ENCODE measurements at places on chromosomes 12 and 14. TPM values are rescaled to one million over a fixed set of nuclear protein-coding genes. Genes with fewer than 3 reads are reported as not detected.
A peak's percentile ranks its signal among the peaks of the same experiment; 100 is the strongest.

FAM234B gene
- total RNA-seq, result 1.8 TPM

SSTR1 gene
- total RNA-seq, result 0.69 TPM

VPS37B gene
- 13.3 TPM for total RNA-seq

- no peak overlapping the region for H3K27ac ChIP-seq
- H3K27me3 ChIP-seq, result peaks cover 6% of the 10 kb centered on the region
- no peaks in the 10 kb centered on the region for H3K4me1 ChIP-seq
- peaks cover 70% of the 10 kb centered on the region for H3K36me3 ChIP-seq
- no peak for DNase-seq
- H3K4me3 ChIP-seq, result no peak overlapping the region
Measured at GRCh38 chr12:112964915-112965314, 13.4 kb upstream of the OAS2 start.

GRCh38 chr12:91811481-91812287 lies 334.0 kb downstream of the BTG1 start:
- no peaks in the 10 kb centered on the region for H3K36me3 ChIP-seq
- no peaks in the 10 kb centered on the region for H3K4me1 ChIP-seq
- DNase-seq, result peak; percentile 73
- no peak overlapping the region for H3K27ac ChIP-seq

- no peaks in the 10 kb centered on the region for H3K27me3 ChIP-seq
- peak overlapping the region; percentile 63 for H3K27ac ChIP-seq
- no peaks in the 10 kb centered on the region for H3K36me3 ChIP-seq
- peak; percentile 22 for DNase-seq
Measured at GRCh38 chr12:96427269-96427729, 27.1 kb upstream of the CDK17 start.

DNA sequence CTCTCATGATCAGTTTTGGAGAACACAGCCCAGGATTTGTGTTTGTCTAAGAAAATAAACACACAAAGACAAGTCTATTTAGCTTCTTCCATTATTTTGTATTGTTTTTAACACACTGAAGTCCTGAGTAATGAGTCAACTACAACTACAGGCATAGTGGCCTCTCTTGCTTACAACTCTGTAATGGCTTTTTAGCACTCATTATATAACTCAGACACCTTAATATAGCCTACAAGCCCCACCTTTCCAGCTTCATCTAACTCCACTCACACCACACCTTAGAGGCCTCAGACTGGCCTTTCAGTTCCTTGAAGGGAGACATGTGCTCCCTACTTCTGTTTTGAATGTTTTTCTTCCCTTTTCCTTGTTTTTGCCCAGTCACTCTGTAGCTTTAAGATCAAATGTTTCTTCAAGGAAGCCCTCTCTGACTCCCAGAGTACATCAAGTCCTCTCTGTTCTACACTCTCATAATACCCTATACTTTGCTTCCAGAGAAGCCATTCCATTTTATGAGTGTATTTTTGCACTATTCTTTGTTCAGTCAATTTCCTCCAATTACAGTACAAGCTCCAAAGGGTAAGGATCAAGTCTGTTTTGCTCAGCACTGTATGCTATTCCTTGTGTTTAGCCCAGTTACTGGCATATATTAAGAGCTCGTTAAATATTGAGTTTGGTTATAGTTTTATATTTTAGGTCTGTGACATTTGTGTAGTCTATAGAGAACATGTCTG lies 233.6 kb upstream of the ARHGAP5 start:
- peaks cover 4% of the 10 kb centered on the region for H3K36me3 ChIP-seq
- no peaks in the 10 kb centered on the region for H3K27me3 ChIP-seq
- DNase-seq, result no peak

DNA sequence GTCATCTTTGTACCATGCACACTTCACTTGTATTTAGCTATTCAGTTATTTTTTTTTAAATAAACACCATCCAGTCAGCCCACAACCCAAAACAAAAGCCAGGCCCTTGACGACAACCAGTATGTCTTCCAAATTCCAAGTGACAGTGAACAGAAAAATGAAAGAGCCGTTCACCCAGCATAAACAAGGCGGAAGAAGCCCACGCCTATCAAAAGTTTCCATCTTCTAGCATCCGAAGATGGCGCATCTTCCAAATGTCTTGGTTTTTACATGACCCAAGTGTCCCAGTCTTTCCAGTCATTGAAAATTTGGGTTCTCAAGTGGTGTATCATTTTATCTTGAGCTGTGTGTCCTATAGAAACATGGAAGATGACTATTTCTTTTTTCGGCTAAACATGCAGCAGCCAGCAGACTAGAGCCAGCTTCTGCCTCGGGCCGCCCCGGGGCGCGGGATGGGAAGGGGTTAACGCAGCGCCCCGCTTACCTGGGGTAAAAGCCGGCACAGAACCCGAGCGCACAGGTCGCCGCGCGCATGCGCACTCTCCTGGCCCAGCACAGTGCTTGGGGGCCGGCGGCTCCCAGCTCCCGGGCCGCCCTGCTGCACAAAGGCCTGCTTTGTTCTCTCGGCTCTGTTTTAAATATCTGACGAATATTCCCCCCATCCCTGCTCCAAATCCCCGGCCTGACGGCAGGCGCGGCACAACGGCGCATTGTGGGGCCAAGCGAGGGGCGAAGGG lies 164.8 kb downstream of the ZFP36L1 start:
- H3K4me1 ChIP-seq, result peaks cover 43% of the 10 kb centered on the region
- no peaks in the 10 kb centered on the region for H3K27me3 ChIP-seq
- H3K36me3 ChIP-seq, result no peaks in the 10 kb centered on the region
- DNase-seq, result peak; percentile 60
- H3K4me3 ChIP-seq, result peak overlapping the region; percentile 45
- H3K27ac ChIP-seq, result peak overlapping the region; percentile 86

DNA sequence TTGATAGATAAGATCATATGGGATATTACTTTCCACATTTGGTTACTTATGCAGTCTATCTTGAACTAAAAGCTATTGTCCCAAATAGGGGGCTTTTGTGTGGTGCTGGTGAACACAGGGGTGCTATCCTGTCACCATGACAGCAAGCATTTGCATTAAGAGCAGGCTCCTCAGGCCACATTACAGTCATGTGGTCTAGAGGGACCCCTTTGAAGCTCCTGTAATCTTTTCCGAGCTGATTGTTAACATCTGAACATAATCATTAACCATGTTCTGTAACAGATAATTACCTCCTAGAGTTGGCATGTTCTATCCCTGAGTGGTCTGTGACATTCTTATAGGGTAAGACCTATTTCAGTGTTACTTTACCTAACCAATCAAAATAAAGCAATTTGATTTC lies 178.8 kb downstream of the KTN1 start:
- H3K27ac ChIP-seq, result no peak overlapping the region
- no peaks in the 10 kb centered on the region for H3K36me3 ChIP-seq
- H3K4me1 ChIP-seq, result no peaks in the 10 kb centered on the region
- no peak overlapping the region for H3K4me3 ChIP-seq
- DNase-seq, result no peak
- no peaks in the 10 kb centered on the region for H3K27me3 ChIP-seq

DNA sequence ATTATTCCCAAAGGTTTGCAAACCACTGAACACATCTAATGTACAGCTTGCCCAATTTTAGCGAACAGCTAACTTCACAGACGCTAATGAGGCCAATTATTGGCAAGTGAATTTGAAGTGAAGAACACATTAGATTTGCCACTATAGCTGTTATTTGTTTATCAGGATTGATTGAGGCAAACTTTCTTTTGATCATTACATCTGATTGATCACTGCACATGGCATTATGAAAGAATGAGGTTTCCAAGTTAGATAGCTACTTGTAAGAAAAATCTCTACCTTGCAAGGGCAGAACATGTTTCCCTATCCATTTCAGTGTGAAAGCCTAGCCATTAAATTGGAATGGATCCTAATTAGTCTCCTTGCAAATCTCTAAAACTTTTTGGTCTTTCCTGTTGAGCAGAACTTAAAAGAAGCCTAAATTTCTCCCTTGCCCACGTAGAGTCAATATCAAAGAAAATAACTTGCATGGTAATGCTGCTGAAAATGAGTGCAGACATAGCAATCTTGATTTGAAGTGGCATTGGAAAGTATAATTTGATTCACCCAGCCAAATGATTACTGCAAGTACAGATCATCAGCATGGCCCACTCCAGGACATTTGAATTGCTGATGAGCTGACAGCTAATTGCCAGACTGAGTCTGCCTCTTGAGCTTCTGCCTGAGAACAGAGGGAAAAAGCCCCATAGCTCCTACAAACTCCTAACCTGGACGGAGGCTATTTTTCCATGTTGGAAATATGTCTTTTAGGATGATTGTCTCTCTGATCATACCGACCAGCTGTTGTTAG lies 98.6 kb downstream of the TPH2 start:
- no peak overlapping the region for H3K27ac ChIP-seq
- no peak for DNase-seq
- H3K4me1 ChIP-seq, result no peaks in the 10 kb centered on the region
- no peaks in the 10 kb centered on the region for H3K36me3 ChIP-seq
- H3K4me3 ChIP-seq, result no peak overlapping the region

DNA sequence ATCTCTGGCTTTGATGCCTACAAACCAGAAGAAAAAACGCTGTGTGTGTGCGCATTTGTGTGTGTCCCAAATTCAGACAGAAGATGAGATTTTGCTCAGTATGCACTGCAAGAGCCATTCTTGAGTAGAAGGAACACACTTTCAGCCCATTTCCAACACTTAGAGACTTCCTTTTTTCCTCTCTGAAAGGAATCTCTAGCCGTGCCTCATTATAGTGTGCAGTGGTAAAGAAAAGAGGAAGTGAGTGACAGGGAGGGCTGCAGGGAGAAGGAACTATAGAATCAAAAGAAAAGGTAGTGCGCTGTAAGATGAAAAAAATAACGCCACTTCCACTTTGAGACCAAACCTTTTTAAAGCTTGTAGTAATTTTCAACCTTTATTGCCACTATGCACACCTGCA lies 1400.9 kb upstream of the FLRT2 start:
- no peaks in the 10 kb centered on the region for H3K4me1 ChIP-seq
- no peaks in the 10 kb centered on the region for H3K27me3 ChIP-seq
- no peaks in the 10 kb centered on the region for H3K36me3 ChIP-seq
- DNase-seq, result no peak

GRCh38 chr12:80032946-80033345 lies 66.4 kb upstream of the OTOGL start:
- H3K36me3 ChIP-seq, result no peaks in the 10 kb centered on the region
- H3K4me1 ChIP-seq, result peaks cover 6% of the 10 kb centered on the region
- DNase-seq, result no peak
- no peaks in the 10 kb centered on the region for H3K27me3 ChIP-seq
- H3K4me3 ChIP-seq, result no peak overlapping the region

DNA sequence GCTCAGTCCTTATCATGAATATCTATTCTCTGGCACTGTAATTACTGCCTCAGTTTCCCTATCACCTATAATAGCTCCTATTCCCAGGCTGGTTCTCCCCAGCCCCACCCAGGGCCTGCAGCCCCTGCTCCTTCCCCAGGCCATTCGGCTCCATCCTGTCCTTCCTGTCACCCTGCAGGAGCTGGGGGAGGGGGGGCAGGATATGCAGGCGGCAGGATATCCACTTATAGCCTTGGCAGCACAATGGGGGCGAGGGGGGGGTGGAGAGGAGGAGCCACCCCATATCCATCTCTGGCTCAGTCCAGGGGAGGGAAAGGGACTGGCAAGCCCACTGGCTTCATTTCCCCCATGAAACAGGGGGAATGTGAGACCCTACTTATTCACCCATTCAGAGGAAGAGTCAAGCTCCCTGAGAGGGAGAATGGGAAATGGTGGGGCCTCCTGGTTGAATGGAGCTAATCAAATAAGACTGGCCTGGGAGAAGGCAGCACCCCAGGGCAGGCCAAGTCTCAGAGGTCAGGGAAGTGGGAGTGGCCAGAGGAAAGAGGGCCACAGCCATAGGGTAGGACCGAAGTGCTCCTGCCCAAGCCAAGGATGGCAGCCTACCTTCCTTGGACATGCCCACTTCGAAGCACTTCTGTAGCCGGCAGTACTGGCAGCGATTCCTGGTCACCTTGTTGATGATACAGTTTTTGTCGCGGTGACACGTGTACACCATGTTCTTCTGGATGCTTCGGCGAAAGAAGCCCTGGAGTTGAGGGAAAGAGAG lies 7.8 kb upstream of the ITGB7 start:
- H3K27me3 ChIP-seq, result no peaks in the 10 kb centered on the region
- H3K4me1 ChIP-seq, result peaks cover 77% of the 10 kb centered on the region
- H3K27ac ChIP-seq, result peak overlapping the region; percentile 100
- H3K4me3 ChIP-seq, result peak overlapping the region; percentile 56

- H3K36me3 ChIP-seq, result no peaks in the 10 kb centered on the region
- peaks cover 50% of the 10 kb centered on the region for H3K27me3 ChIP-seq
- no peak for DNase-seq
- H3K27ac ChIP-seq, result no peak overlapping the region
- no peak overlapping the region for H3K4me3 ChIP-seq
Measured at GRCh38 chr12:4829161-4829792, 80.4 kb upstream of the KCNA1 start.

GRCh38 chr12:104694711-104695110 lies 238.0 kb downstream of the CHST11 start:
- H3K4me1 ChIP-seq, result peaks cover 5% of the 10 kb centered on the region
- H3K36me3 ChIP-seq, result no peaks in the 10 kb centered on the region
- H3K27me3 ChIP-seq, result no peaks in the 10 kb centered on the region
- DNase-seq, result no peak
- no peak overlapping the region for H3K4me3 ChIP-seq
- no peak overlapping the region for H3K27ac ChIP-seq

Data from left ventricle myocardium inferior (tissue), 1 donor.